Neural crest cell (in vitro differentiated cells): ENCODE measurements at places on chromosomes 4 and X. TPM values are rescaled to one million over a fixed set of nuclear protein-coding genes. Genes with fewer than 3 reads are reported as not detected.

GRCh38 chr4:115234405-115235093 lies 121.1 kb upstream of the NDST4 start:
- DNase-seq = no peak

The FGF13 gene
- 81.1 and 85.5 TPM in 2 replicates for total RNA-seq

DNA sequence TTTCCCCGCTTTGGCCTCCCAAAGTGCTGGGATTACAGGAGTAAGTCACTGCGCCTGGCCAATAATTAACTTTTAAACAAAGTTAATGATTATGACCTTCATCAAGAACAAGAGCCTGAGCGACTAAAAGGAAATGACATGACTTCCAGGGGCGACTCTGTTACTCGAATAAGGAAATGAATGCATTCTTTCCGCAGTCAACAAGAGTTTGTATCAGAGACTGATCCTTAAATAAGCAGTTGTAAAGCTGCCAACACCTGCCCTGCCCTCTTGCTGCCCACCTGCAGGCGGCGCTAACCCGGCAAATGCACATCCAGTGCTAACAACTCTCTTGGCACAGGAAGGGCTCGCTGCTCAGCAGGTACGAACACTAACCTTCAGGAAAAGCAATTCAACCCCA lies 27.3 kb downstream of the WDR1 start:
- DNase-seq = no peak

GRCh38 chrX:154799556-154800348 lies 5.5 kb downstream of the MPP1 start:
- DNase-seq = peak; percentile 12

DNA sequence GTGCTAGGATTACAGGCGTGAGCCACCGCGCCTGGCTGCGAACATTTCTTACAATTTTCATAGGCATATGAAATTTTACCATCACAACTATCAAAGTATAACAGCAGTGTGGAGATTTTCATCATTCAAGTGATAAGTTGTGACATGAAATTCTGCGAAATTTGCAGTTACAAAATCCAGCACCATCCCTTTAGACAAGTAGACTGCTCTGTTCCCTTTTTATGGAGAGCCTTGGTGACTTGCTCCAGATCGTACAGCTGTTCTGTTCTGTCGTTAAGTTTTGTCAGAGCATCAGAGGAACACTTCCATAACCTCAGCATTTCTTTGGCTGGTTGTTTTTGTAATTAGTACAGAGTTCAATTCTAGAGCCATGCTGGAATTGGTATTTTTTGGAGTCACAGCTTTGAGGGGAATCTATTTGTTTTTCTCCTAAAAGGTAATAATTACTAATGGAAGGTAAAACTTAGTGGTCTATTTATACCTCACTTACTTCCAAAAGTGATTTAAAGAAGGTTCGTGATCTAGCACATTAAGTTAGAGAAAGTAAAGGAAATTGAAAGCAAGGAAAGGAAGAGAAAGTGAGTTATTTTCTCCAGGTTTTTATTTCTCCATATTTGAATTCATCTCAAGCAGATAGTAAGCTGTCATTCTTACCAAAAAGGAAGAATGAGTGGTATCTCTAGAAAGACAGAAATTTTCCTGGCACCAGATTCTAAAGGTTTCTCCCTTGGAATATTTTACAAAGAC lies 22.1 kb downstream of the ZRSR2 start:
- DNase-seq = no peak

DNA sequence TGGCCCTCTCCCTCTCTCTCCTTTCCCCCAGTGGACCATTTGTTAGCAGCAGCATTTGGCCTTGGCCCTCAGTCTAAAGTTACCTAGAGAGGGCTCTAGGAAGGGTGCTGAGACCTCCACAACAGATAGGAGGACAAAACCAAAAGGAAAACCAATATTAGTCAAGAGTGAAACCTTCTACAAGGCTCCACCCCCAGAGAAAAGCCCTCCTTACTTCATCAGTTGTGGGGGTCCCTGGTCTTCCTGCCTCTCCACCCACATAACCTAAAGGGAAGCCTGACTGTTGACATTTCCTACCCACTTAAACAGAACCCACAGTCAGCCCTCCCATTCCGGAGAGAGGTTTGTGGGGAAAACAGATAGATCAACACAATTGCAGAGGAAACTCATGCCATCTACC lies 4.7 kb upstream of the CD40LG start:
- DNase-seq = no peak

DNA sequence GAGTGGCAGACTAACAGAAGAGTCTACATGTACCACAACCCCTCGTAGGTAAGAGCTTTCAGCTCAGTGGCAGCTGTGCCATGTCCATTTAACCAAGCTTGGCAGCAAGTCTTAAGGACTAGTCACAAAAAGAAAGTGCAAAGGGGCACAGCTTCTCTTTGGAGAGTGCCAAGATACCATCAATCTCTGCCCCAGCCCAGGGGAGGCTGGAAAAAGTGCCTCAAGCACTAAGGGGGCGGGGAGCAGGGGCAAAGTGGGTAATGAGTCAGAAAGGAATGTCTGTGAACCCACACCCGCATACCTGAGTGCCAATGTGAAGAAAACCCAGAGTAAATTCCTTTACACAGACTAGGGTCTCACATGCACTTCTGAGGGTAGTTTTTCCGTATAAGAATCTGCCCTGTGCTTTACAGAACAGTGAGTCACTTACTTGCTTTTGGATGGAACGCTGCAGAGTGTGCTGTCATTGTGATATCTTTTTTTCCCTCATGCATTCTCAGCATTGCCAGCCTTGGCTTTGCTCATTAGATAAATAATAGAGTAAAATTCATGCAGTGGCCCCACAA lies 219.8 kb downstream of the ZNF674 start:
- no peak for DNase-seq

DNA sequence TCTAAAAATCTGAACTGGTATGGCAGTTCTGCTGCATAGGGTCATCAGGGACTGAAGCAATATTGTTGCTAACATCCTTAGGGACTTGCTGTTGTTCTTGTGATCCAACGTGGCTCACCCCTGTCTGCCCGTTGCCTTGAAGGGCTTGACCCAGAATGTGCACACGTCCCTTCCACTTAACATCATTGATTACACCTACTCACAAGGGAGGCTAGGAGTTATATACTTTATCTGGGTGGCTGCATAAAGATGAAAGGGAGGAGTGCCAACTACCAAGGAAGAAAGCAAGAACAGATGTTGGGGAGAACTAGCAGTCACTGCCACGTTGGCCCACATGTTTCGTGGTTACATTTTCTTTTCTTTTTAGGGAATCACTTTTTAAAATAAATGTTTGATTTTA lies 34.0 kb downstream of the SLC9A6 start:
- no peak for DNase-seq

The CT45A2 gene
- not detected in 2 replicates for total RNA-seq

DNA sequence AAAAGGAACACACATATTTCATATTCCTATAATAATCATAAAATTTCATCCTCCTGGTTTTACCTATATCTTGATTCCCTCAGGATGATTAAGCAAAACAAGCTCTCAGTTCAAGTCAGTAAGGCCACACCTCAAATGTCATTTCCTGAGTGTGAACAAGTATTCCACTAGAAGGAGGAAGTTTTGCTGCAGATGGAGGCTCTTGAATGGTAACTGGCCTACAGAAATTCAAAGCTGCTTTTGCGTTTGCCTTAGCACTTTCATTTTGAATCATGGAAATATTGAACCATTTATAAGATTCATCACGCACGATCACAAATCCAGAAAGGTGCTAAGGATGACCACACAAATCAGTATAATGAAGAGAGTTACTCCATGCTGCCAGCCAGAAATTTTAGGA lies 254.4 kb upstream of the CXXC4 start:
- no peak for DNase-seq

The GLA gene
- total RNA-seq = 48.0 and 50.7 TPM in 2 replicates

DNA sequence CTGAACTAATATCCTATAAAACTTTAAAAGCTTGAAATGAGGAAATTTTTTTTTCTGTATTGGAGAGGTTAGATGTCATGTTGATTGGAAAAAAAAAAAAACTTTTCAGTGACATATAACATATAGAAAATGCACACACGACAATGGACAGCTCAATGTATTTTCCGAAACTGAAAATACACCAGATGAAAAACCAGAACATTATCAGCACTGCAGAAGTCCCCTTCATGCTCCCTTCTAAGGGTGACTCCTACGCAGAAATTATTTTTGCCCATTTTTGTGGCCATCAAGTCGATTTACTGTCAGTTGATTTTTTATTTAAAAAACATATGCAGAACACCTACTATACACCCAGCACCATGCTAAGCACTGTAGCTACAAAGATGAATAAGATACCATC lies 148.3 kb downstream of the APBB2 start:
- no peak for DNase-seq

- DNase-seq = no peak
Observed at GRCh38 chr4:109914322-109914721, 1.6 kb downstream of the EGF start.

GRCh38 chr4:58688568-58688967 lies 1578.4 kb upstream of the IGFBP7 start:
- DNase-seq = no peak

GRCh38 chr4:130675266-130675665 lies 1579.3 kb downstream of the C4orf33 start:
- DNase-seq = no peak

The BEX5 gene
- 3.1 and 3.8 TPM in 2 replicates for total RNA-seq

DNA sequence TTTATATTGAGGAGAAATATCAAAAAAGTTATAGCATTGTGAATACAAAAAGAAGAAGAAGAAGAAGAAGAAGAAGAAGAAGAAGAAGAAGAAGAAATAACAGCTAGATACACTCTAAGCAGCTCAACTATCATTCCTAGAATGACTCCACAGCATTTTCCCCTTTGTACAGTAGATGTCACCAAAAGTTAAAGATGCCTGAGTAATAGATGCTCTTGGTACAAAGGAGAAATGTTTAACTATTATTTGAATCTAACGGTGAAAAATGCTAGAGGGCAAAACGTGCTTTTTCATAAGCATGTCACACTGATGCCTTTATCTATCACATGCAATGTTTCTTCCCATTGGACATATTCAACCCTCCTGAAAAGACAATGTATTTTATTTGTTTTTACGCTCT lies 178.4 kb upstream of the GPRIN3 start:
- no peak for DNase-seq

- no peak for DNase-seq
Observed at GRCh38 chr4:149173241-149174013, 642.2 kb downstream of the IQCM start.

DNA sequence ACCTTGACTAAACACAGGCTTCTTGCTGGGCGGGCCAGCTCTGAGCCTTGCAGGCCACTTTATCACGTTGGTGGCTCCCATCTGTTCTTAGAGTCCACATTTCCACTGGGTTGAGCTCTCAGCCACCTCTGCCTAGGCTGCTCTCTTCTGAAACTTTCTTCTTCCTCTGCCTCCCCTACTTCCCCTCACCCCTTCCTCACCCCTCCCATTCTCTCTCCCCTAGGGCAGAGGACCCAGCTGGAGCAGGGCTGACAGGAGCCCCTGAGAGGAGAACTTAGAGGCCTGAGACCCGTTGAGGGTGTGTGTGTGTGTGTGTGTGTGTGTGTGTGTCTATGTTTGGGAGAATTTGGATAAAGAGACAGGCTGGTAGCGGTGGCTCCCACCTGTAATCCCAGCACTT lies 19.9 kb upstream of the TMSB4X start:
- DNase-seq = no peak

GRCh38 chrX:38116706-38117105 lies 104.0 kb downstream of the SRPX start:
- DNase-seq = no peak
